ENCODE measurements at places on chromosomes 7 and 10.

- DNase-seq, result no peak
These were observed 45.8 kb upstream of the BTBD16 start for GRCh38 chr10:122225330-122225729.

DNA sequence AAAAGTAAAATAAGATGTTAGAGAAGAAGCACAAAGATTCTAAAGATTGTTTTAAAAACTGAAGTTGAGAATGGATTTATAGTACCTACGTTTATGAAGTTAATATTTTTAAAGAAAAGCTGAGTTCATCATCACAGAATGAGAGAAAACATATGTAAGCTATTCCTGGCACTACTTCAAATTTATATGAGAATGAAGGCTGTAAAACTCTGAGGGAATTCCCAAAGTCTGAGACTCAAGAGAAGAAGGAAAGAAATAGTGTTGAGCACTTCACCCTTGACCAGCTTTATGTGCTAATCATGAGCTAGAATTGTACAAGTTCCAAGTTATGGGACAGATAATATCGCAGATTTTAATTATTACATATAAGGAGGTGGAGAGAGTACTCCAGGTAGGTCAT lies 323.7 kb upstream of the GNAI1 start:
- no peak for DNase-seq

- no peak for DNase-seq
These were observed 40.7 kb downstream of the ARL4A start for GRCh38 chr7:12728192-12728538.

GRCh38 chr7:118844748-118845147 lies 620.2 kb downstream of the ANKRD7 start:
- no peak for DNase-seq

DNA sequence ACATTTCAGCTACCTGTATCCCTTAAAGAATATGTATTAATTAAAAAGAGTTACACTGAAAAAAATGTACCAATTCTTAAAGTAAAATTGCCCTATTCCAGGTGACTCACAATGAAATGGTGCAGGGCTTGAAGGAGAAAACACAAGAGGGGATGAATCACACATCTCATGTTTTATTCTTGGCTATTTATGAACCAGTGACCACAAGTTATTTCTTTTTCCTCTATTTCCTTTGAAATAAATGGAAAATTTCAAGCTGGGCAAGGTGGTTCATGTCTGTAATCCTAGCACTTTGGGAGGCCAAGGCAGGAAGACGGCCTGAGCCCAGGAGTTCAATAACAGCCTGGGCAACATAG lies 106.8 kb downstream of the UBE2H start:
- DNase-seq, result no peak

- DNase-seq, result no peak
These were observed 47.2 kb upstream of the RHEB start for GRCh38 chr7:151566897-151567320.

DNA sequence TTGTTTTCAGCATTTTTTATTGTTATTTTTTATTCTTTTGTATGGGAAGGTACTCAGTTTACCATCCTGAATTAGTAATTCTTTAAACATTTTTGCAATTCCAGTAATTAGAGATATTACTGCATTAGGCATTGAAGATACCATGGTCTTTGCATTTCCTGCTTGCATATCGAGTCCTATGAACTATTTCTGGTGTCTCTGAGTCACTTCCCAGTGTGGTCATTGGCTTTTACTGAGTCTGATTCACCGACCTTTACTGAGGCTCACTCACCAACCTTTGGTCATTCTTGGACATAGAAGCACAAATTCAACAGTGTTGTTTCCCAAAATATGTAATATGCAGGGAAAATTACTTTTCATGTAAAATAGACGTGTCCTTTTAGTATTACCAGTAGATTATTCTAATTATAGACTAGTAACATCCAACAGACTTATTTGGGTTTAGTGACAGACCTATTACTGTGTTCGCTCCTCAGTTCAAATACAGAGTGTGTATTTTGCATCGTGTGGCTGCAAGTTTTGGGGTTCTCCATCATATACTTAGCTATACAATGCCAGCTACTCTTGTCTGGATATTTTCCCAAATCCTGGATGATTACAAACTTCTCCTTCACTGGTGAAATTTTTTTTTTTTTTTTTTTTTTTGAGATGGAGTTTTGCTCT lies 180.7 kb upstream of the PRSS1 start:
- DNase-seq, result no peak

- DNase-seq, result no peak
These were observed 74.9 kb downstream of the AKR1C4 start for GRCh38 chr10:5271526-5271925.

DNA sequence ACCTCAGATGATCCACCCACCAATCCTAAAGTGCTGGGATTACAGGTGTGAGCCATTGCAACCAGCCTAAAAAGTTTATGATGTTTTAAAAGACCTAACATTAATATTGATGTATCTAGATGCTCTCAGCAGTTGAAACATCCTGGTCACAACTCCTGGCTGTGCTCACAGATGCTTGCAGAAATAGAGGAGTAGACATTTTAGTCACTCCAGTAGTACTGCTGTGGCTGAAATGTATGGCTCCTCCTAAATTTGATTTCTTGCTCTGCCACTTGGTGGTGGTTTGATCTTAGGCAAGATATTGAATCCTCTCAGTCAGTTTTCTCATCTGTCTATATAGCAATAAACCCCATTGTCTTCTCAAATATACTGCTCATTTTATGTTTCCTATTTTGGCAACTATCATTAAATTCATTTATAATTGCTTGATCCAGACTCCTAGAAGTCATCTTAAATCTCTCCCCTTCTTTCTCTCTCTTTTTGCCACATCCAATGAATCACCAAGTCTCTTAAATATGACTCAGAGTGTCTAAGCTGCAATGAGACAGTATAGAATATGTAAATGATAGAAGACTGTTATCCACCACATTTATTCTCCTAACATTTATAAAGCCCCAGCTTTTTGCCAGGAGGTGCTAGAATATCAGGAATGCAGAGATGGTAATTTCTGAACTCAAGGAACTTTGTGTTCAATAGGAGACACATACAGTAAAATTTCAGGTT lies 78.1 kb upstream of the NRBF2 start:
- no peak for DNase-seq

- DNase-seq, result no peak
These were observed 114.7 kb downstream of the CUX1 start for GRCh38 chr7:101932083-101932482.

DNA sequence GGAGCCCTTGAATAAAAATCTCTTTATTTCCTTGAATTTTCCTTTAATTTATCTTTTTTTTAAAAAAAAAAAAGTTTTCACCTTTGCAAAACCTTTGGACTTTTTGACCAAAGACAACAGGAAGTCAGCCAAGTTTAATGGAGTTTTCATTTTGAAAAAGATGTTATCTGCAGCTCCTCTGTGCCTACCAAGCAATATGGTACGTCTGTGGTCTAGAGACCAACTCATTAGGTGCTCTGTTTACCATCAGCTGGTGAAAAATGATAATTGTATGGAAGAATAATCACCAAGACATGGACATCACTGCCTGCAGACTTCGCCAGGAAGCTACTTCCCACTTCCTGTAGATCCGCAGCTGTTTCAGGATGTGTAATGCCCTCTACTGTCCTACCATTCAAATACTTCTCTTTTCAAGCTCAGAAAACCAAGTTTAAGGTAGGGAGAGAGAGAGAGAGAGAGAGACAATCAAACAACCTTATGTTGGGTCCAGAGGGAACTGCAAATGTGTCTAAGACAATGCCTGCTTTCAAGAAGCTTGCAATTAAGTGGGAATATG lies 18.7 kb downstream of the PLXNA4 start:
- DNase-seq, result no peak

DNA sequence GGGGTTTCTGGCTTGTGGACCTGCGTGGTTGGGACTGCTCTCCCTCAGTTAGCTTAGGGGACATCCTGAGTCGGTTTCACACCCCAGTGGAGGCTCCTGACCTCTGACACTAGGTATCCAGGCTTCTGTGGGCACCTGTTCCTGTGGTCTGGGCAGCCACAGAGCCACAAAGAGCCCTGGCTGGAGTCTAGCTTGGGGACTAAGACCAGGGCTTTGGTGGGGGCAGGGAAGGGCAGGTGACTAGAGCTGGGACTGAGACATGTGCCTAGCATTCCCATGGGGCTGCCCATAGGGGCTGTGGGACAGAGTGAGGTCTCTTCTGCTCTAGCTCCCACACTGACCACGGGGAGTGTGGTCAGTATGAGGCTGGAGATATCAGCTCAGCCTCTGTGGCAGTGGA lies 4.0 kb upstream of the TMEM270 start:
- DNase-seq, result no peak

- no peak for DNase-seq
These were observed 20.2 kb upstream of the ELFN1 start for GRCh38 chr7:1649751-1650326.

- no peak for DNase-seq
These were observed 108.1 kb downstream of the ITGB8 start for GRCh38 chr7:20438694-20439376.

DNA sequence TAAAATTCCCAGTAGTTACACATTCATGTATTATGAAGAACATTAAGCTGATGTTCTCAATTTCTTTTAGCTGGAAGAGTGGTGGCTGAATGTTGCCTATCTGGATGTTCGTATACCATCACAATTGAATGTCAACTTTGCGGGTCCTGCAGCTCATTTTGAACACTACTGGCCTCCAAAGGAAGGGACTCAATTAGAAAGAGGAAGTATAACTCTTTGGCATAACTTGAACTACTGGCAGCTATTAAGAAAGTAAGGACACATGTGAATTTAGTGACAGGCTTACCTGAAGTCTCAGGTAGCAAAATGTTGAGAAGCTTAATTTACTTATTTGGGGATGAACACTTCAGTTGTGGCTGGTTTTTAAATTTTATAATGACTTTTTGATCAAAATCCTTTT lies 15.9 kb downstream of the CROT start:
- DNase-seq, result no peak

- DNase-seq, result no peak
These were observed 74.3 kb downstream of the CPED1 start for GRCh38 chr7:121062671-121063279.

- no peak for DNase-seq
These were observed 239.5 kb upstream of the FOXP2 start for GRCh38 chr7:114175125-114175524.

Data from G401 (cell line).